ENCODE measurements at places on chromosomes 6 and 20.

DNA sequence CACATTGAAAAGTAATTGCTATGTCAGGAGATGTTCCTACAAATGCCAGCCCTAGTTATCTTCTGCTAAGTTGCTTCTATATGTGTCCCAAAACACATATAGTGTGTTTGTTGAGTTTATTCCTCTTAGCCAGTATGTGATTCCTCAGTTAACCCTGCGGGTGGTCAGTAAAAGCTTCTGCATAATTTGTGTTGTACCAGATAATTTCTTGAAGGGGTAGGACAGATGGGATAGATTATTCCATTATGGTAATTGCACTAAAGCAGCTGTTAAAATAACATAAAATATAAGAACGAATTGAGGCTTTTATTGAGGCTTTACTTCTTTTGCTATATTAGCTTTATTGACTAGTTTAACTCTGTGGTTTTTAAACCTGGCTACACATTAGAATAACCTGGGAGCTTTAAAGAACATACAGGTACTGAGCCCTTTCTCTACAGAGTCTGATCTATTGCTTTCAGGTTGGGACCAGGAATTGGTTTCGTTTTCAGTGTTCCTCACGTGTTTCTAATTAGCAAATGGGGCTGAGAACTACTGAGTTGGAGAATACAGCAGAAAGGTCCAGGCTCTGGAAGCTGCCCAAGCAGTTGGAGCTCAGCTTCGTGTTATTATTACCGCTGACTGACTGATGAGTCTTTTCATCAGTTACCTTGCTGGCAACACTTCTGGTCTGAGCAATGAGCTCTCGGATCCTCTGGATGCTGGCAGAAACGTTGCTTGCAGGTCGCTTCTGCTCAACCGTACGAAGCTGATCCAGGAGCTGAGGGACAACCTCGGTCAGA, 56.9 kb downstream of the FAM229B start:
- DNase-seq = no peak

GRCh38 chr20:47785854-47786764, 828 bp upstream of the SULF2 start:
- peak; percentile 9 for DNase-seq

DNA sequence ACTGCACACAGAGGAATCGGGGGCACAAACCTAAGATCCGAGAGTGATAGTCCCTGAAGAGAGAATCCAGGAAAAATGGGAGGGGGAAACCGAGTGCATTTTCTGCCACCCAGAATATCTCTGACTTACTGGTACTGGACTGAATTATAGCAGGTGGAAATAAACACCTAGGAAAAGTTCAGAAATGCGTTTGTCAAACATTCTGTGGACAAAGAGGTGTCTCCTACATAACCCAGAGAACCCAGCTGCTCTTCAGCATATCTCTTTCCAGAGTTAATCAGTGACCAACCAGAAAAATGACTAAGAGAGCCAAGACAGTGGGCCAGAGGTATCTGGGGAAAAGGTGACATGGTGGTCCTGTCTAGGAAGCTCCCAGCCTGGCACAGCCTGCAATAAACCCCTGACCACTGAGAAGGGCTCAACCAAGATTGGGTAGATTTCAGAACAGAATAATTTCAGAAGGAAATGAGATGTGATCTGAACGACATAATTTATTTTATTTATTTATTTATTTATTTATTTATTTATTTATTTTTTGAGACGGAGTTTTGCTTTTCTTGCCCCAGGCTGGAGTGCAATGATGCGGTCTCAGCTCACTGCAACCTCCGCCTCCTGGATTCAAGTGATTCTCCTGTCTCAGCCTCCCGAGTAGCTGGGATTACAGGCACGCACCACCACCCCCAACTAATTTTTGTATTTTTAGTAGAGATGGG, 6.0 kb upstream of the VNN1 start:
- no peak for DNase-seq

DNA sequence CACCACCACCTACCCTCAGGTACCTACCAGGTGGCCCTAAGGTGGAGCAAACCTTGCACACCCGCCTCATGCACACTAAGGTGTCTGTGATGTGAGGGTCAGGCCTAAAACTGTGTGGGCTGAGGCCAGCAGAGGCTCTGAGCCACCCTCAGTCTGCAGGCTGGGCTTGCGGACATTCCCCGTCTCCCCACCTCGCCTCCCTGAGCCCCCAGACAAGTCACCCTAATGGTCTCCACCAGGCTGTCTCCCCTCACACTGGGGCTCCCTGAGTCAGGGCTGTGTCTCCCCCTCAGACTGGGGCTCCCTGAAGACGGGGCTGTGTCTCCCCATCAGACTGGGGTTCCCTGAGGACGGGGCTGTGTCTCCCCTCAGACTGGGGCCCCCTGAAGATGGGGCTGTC, 12.5 kb downstream of the PRPH2 start:
- DNase-seq = no peak

DNA sequence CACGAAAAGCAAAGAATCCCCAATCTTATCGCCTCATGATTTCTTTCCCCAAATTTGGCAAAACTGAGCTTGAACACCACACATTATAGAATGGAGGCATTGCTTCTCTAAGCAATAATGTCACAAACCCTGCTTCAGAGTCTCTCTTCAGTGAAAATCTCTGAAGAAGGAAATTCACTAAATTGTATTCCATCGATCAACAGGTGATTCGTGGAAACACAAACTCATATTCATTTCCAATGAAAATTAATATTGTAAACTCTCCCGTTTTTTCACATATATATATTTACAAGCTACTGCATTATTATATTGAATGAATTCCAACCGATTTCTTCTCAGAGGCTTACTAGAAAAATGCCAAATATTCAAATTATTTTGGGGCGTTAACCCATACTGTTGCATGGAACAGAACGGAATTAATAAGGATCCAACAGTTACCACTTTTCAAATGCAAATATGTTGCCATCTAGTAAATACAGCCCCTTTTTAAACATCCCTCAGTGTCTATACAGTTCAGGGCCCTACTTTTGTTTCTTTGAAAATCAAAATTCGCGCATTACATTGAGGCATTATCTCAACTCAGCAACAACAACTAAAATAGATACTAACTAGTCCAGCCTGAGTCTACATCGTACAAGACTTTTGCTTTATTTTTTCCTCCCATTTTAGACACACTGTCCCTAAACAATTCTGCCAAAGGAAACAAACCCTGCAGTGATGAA, 1.3 kb downstream of the KIF13A start:
- no peak for DNase-seq

DNA sequence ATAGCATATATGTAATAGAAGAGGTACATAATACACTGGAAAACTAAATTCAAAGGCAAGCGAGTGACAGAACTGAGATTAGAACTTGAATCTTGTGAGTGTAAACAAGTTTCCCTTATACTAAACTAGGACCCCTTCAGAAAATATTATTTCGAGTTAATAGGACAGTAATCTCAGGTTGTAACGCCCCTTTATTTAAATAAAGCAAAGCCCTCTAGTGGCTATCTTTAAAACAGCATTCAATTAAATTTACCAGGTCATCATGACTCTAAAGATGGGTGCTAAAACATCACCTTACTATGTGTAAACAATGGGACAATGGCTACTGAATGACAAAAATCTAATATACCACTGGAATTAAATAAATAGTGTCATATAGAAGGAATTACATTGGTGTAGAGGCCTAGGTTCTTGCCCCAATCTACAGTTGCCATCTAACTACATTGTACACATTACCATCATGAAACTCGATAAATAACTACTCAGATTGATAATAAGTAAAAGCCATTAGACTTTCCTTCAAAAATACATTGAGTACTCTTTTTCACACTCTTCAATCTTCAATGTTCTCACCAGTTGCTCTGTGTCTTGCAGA, 255.4 kb upstream of the IRAK1BP1 start:
- DNase-seq = no peak

DNA sequence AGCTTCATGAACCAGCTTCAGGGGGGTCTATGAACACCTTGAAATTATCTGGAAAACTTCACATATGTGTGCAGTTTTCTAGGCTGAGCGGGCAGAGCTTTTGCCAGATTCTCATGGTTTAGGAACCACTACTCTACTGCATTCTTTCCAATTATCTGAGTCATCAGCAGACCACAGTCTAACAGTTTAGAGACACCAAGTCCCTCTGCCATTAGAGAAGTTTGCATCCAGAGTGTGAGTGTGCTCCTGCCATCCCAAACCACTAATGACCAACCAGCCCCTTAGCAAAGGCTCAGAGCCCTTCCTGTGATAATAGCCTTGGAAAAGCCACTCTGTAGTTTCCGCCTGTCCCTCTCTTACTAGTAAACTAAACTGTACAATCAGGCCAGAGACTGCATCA, 96.8 kb downstream of the PHACTR1 start:
- no peak for DNase-seq

DNA sequence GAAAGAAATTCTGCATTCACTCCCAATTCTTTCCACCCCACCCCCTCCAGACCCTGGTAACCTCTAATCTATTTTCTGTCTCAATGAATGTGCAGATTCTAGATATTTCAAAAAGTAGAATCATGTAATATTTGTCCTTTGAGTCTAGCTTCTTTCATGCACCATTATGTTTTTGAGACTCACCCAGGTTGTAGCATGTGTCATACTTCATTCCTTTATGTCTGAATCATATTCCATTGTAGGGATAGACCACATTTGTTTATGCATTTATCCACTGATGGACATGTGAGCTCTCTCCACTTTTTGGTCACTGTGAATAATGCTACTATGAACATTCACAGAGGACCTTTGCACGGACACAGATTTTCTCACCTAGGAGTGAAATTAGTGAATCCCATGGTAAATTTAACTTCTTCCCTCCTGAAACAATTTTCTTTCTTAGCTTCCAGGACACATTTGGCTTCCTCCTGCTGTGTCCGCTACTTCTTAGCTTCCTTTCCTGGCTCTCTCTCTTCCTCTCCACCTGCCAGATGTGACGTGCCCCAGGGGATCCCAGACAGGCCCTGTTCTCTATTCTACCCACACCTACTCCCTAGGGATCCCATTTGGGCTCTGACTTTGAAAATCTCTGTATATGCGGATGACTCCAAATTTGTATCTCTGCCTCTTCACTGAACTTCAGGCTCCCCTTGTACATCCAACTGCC, 24.1 kb upstream of the ARFGEF2 start:
- no peak for DNase-seq

- no peak for DNase-seq
Measured at GRCh38 chr6:146381486-146381885, 162.1 kb upstream of the RAB32 start.

DNA sequence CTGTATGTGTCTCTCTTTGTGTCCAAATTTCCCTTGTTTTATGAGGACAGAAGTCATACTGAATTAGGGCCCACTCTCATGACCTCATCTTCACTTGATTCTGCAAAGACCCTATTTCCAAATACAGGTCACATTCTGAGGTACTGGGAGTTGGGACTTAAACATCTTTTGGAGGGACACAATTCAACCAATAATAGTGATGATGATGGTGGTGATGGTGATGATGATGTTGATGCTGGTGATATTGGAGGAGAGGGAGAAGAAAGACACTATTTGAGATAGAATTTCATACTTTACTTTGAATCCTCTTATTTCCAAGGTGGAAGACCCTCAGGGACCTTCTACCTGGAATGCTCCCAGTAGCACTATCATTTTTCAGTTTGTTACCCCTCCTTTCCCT, 21.2 kb upstream of the KCNK5 start:
- DNase-seq = no peak

- no peak for DNase-seq
Measured at GRCh38 chr6:7726416-7727085, 652 bp downstream of the BMP6 start.

DNA sequence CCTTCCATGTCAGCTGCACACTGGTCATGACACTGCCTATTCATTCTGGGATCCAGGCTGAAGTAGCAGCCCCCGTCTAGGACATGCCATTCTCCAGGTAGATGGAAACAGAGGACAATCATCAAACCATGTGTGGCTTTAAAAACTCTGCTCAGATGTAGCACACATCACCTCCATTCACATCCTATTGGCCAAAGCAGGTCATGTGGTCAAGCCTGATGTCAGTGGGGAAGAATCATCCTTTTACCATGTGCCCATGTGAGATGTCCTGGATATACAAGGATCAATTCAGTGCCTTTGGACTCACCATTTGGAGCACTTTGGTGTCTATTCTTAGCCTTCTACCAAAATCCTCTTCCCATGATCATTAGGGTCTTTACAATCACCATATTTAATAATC, 99.5 kb downstream of the CDC5L start:
- DNase-seq = no peak

GRCh38 chr6:105161421-105161820, 18.4 kb downstream of the POPDC3 start:
- DNase-seq = no peak

DNA sequence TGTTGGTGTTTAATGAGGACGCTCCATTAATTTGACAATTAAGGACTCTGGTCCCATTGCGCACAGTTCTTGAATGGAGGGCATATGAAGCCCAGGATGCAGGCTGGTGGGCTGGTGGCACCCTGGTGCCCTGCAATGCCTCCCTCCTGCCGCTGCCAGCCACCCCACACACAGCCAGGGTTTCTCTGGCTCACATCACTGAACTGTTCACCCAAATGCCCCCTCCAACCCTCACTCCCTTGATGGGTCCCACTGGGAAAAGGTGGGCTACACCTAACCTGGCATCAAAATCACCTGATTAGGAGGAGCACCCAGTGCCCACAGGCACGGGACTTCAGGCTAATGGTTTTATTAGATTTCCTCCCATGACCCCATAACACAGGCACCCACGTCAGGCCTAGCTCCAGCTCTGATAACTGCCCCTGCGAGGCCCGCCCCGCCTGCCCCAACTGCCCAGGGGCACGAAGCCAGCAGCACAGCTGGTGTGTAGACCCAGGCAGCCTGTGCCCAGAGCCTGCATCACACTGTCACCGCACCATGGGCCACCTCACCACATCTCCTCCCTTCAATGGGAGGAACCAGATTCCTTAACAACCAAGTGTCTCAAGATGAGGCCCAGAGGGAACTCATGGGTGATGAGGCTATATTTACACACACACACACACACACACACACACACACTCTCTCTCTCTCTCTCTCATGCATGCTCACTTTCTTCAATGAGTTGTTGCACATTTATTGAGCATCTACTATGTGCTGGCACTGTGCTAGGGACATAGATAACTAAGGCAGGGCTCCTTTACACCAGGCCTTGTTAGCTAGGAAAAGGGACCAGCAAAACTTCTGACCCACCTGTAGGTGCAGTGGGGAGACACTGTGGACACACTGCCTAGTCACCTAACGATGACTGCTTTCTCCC, 107.3 kb downstream of the NOL4L start:
- DNase-seq = no peak

DNA sequence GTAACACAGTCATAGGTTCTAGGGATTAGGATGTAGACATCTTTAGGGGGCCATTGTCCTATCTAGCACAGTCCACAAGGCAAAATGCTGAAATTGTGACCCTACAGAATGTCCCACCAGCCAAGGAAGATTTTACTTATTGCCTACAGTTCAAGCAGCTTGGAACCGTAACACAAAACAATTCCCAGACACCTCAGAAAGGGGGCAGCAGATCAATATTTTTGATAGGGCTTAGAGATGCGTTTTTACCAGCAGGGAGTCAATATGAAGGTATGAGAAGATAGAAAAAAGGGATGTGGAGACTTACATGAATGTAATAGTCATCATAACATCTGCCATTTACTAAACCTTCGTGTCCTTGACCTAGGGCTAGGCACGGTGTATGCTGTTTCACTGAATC, 81.0 kb downstream of the TMEM170B start:
- DNase-seq = no peak

All from activated CD4-positive, alpha-beta T cell treated with anti-CD3 and anti-CD28 coated beads, Interleukin-2, amount 10 ng/mL, durations not matched to agents 7 days and 5 days (primary cell).